WTC11 (cell line): ENCODE measurements at places on chromosomes 11 and 22.

- DNase-seq = no peak
- peaks cover 13% of the 10 kb centered on the region for H3K4me1 ChIP-seq
- peaks cover 93% of the 10 kb centered on the region for H3K27me3 ChIP-seq
- H3K27ac ChIP-seq = no peak overlapping the region
- no peaks in the 10 kb centered on the region for H3K36me3 ChIP-seq
Measured at GRCh38 chr11:64294774-64295173, 3.7 kb downstream of the KCNK4 start.

GRCh38 chr11:47983464-47984397 is 3.4 kb downstream of the PTPRJ start:
- no peak for DNase-seq
- peaks cover 8% of the 10 kb centered on the region for H3K27me3 ChIP-seq
- peaks cover 40% of the 10 kb centered on the region for H3K4me1 ChIP-seq
- H3K4me3 ChIP-seq = no peak overlapping the region

GRCh38 chr11:75508051-75508561 is 17.6 kb downstream of the GDPD5 start:
- H3K27me3 ChIP-seq = no peaks in the 10 kb centered on the region
- no peaks in the 10 kb centered on the region for H3K36me3 ChIP-seq
- no peak for DNase-seq
- no peaks in the 10 kb centered on the region for H3K4me1 ChIP-seq
- H3K27ac ChIP-seq = no peak overlapping the region
- no peak overlapping the region for H3K4me3 ChIP-seq

DNA sequence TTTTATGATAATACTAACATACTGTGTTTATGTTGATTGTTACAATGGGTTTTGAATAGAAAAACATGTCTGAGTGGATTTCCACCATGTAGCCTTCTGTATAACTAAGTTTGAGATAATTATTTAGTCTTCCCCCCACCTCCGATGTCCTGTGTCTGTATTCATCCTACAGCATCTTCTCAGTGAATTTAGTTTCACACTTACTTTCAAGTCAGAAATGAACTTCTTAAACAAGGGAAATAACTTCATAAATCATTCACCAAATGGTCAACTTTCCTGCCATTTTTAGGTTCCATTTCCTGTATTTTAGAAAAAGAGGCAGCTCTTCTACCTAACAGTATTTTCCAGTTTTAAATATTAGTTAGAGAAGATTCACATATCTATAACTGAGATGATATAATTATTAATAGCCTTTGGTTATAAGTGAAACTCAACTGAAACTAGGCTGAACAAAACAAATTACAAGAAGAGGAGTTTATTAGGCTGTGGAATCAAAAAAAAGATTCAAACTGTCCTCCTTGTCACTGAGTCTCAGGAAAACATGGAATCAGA is 3.5 kb downstream of the OR51B5 start:
- no peak overlapping the region for H3K4me3 ChIP-seq
- peaks cover 8% of the 10 kb centered on the region for H3K4me1 ChIP-seq
- H3K36me3 ChIP-seq = no peaks in the 10 kb centered on the region
- H3K27ac ChIP-seq = no peak overlapping the region
- no peaks in the 10 kb centered on the region for H3K27me3 ChIP-seq

- no peaks in the 10 kb centered on the region for H3K27me3 ChIP-seq
- peaks cover 29% of the 10 kb centered on the region for H3K36me3 ChIP-seq
- H3K4me1 ChIP-seq = no peaks in the 10 kb centered on the region
Measured at GRCh38 chr22:29503811-29504372, 23.9 kb downstream of the NEFH start.
